ENCODE measurements at places on chromosomes 5 and 9.
A peak's percentile ranks its signal among the peaks of the same experiment; 100 is the strongest.

DNA sequence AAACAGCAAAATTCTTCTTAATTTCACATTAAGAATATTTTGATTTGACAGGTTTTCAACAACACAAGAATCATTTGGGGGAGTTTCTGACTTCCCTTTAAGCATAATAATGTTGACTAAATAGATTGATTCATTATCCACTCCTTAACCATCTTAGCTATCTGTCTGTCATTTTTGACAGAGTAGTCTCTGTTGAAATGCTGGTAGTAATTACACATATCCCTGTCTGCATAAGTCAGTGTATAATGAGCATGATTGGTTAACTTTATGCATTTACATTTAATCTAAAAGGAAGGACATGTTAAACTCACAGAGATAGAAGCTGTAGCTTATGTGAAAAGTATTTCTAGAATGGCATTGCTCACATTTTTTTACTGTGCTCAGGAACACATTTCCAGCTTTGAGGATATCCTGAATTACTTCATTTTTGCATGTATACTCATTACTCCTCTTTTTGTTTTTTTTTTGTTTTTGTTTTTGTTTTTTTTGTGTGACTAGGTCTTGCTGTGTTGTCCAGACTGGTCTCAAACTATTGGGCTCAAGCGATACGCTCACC, 385.9 kb downstream of the KDM4C start:
- DNase-seq = no peak

DNA sequence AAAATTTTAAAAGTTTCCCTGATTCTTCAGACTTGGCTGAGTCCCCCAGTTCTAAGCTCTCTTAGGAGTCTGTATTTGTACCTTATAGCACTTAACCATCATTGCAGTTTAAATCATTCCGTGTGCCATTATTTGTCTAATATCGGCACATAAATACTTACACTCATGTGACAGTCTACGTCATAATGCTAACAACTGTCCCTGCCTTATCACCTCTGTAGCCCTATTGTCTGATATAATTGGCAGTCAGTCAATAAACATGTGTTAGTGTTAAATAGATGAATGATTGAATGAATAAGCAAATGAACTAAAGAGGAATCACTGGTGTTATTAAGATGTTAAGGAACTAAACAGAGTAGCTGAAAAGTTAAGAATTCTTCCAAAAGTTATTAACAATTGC, 287.8 kb downstream of the EBF1 start:
- DNase-seq = no peak

DNA sequence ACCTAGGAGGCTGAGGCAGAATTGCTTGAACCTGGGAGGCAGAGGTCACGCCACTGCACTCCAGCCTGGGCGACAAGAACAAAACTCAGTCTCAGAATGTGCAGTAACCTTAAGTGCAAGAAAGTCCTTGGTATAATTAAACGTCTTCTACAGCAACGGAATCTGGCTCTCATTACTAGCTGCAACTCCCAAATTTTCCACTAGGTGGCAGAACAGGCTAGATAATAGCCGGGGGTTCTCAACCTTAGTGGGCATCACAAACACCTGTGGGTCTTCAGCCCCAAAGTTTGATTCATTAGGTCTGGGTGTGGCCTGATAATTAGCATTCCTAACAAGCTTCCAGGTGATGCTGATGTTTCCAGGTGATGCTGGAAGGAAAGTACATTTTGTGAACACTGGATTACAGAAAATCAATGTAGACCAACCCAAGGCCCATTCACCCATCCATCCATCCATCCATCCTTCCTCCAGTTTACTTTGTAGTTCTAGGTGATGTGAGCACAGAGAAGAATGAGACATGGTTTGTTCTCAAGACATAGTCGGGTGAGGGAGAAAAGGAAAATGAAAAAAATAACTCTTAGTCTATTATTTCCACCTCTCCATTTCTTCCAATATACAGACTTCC, 37.3 kb downstream of the FBXW2 start:
- DNase-seq = peak; percentile 75

- DNase-seq = no peak
Measured at GRCh38 chr9:89759572-89759971, 154.8 kb downstream of the GADD45G start.

DNA sequence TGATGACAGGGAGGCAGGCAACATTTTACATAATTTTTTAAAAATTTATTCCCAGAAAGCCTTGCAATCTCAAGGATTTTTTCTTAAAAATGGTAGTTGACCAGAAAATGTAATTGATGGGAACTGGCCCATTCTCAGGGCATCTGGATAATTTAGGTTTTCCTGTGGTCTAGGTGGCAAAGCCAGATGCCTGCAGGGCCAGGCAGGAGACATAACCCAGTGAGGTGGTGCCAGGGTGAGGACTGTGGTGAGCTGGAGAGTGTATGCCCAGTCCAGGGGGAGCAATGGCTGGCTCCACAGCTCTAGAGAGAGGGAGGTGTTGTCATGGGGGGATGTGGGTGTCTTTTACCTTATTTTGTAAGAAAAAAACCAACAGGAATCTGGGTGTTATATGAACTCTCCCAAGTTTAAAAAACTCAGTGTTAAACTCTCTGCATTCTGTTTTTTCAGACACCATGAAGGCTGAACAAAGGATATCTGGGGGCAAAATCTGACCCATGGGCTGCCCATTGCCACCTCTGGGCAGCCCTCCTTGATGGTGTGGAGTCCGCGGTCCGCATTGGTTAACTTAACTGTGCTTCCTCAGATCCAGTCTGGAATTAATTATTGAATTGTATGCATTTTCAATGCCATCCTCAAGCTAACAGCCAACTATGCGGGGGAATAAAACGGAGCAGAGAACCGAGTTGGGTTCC, 43.9 kb downstream of the BOD1 start:
- peak; percentile 26 for DNase-seq

DNA sequence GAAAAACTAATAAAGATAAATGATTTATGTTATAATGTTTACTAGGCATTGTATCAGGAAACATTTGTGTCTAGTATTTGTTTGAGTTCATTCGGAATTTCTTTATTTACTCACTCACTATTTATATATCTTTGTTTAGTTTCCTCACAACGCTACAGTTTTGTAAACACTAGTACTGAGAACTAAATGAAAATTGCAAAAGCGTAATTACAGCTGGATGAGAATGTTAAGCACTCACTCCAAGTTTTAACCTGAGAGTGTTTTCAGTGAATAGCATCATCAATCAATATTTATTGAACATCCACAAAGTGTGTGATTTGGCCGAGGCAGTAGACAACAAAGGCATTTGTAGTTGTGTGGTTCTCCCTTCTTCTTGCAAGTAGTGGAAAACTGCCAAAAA, 969.6 kb upstream of the DMAC1 start:
- no peak for DNase-seq

- no peak for DNase-seq
Measured at GRCh38 chr5:43619911-43620310, 16.9 kb downstream of the NNT start.

GRCh38 chr9:124308606-124309491, 51.1 kb downstream of the NEK6 start:
- DNase-seq = no peak

DNA sequence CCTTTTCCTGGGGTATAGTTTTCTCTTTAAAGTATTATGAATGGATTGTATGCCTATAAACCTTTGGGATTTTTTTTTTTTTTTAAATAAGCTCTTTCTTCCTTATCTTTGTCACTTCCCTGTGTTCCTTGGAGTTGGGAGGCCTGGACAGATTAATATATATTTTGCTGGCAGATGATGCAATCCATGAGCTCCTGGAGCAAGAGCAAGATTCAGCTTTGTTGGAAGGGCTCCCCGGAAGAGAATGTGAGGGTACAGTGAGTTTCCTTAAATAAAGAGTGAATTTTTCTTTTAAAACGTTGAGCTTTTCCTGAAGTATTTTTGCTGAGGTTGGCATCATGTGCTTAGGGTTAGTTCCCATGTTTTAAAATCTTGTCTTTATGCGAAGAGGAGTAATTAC, 98.7 kb upstream of the SLC28A3 start:
- no peak for DNase-seq

- no peak for DNase-seq
Measured at GRCh38 chr9:115416299-115416698, 298.3 kb upstream of the TNC start.

DNA sequence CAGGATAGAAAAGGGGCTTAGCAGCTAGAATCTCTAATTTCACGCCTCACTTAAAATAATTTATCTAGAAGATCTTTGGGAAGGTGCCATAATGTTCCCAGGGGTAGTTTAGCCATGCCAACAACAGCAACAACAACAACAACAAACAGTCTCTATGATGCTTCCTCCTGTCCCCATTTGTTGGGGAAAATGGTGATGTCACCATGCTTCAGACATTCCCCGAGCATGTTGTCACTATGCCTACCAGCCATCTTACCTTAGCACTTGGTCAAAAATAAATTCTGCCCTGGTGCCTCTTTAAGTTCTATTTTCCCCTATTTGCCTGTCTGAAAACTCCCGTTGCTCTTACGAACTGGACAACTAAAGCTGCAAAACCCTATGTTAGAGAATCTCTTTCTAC, 76.6 kb downstream of the KCNN2 start:
- no peak for DNase-seq

DNA sequence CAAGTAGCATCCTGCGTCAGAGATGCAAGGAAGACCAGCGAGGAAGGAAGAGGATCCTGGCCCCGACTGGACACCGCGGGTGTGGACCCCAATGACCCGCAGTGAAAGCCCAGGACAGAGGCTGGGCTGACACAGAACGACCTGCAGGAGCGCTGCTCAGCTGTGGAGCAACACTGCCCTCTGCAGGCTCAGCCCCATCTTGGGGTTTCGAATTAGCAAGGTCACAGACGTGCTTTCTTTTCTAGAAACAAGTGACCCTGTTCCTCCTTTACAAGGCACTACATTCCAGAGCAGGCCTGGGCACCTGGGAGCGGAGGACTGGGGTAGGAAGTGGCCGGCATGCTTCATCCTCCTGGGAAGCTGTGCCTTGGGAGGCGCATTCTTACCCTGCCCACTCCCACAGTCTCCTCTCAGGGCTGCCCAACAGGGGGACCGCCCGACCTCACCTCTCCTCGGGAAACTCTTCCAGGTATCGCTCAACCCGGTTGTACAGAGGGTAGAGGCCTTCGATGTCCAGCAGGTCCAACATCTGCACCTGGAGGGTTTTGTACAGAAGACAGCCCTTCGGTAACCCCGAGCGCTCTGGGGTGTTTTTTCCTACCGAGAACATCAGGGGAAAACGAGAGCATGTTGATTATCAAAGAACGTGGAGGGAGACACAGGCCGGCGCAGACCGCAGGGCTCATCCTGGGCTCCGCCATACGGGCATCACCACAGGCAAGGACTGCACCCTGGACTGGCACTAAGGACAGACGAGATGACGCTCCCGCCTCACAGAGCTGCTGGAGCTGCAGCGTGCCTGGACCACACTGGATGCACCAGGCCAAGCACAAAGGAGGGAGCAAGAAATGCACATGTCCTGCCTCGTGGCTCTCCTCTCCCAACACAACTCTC, 35.0 kb downstream of the IPPK start:
- peak; percentile 87 for DNase-seq

DNA sequence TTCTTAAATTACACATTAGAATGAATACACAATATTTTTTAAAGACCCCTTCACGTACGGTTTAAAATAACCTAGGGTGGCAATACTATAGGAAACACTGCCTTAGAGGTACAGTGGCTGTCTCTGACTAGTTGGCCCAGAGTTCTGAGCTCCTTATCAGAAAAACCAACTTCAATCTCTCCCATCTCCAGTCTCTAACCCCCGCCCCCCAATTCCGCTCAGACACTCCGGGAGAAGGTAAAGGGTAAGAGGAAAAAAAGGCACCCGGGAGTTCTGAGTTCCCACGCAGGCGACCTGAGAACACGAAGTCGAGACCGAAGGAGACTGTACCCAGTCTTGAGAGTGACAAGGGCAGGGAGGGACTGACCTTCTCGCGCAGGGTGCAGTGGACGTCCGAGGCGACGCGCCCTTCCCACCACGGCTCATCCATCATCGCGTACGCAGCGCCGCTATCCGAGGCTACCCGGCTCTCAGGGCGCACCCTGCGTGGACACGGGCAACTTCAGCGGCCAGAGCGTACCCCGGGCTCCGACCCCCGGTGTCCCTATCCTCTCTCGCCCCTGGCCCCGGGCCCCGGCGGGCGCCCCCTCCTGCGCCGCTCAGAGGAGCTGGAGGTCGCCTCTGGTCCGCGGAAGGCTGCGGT, 752 bp downstream of the CCNJL start:
- no peak for DNase-seq

GRCh38 chr5:90930756-90931431, 372.3 kb downstream of the ADGRV1 start:
- DNase-seq = no peak

DNA sequence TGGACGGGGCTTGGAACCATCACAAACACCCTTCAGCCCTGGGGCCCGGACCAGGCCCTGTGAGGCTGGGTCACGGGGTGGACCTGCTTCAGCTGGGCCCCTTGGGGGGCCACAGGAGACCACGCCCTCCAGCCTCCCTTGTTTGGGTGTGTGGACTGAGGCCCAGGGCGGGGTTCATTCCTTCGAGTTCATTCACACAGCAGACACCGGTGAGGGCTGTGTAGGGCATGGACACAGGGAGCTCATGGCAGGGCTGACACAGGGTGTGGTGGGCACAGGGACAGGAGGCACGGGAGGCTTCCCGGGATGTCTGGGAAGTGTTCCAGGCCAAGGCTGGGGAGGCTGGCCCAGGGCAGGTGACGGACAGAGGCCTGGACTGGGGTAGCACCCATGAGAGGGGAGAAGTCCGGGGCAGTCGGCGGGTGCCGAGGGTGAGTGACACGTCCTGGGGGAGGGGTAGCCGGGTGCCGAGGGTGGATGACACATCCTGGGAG, 8.9 kb downstream of the DNLZ start:
- DNase-seq = peak; percentile 49

GRCh38 chr5:17275289-17276158, 58.1 kb downstream of the BASP1 start:
- DNase-seq = no peak

- peak; percentile 87 for DNase-seq
Measured at GRCh38 chr9:113807173-113808061, 68.7 kb upstream of the ZNF618 start.

- DNase-seq = no peak
Measured at GRCh38 chr5:7650755-7651154, 200.2 kb downstream of the CFAP90 start.

DNA sequence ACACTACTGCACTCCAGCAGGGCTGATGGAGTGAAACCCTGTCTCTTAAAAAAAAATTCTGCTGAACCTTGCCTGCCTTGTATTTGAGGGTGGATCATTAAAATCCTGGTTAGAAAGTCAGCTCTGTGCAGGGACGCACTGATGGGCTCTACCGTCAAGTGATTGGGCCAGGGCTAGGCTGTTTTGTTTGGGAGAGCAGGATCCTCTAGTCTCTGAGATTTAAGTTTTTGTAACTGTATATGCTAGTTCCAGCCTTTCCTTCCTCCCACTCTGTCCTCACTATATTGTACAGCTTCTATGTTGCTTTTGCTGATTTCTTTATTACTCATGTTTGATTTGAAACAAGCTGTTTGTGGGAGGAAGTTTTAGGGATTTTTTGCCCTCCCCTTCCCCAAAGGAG, 11.5 kb downstream of the DDX4 start:
- no peak for DNase-seq

- peak; percentile 54 for DNase-seq
Measured at GRCh38 chr5:142296914-142297417, 27.9 kb downstream of the SPRY4 start.
